ENCODE measurements at places on chromosomes 2 and 18.
A peak's percentile ranks its signal among the peaks of the same experiment; 100 is the strongest.

- DNase-seq = no peak
These were observed 331.1 kb downstream of the PTPRM start for GRCh38 chr18:7898181-7898580.

- DNase-seq = no peak
These were observed 110.6 kb upstream of the SIX2 start for GRCh38 chr2:45119855-45120254.

DNA sequence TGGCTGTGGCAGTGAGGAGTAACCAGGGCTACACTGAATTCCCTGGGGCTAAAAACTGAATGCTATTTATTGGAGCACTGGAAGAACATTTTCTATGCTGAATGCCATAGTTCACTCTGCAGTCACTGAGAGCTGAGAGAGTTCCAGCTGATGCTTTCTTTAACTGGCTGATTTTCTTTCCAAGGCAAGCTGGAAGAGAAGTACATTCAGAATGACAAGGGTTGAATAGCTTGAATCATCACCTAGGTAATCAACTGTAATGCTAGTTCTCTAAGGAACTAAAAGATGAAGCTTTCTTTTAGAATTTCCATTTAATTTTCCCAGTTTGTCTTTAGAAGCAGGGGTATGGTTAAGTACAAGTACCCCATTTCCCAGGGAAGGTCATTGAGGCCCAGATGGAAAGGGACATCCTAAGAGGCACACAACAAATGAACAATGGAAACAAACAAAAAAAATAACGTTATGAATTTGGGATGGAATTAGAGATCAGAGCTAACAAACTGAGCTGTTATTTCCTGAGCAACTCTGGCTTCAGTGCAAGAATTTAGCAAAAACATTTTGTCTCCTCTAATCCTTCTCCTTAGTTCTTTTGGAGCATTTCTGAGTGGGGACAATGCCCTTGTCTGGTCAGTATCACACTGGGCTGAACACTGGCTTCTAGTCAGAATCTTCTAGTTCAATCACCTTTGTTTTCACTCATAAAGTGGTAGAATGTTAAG lies 132.8 kb upstream of the REG3A start:
- peak; percentile 54 for DNase-seq

DNA sequence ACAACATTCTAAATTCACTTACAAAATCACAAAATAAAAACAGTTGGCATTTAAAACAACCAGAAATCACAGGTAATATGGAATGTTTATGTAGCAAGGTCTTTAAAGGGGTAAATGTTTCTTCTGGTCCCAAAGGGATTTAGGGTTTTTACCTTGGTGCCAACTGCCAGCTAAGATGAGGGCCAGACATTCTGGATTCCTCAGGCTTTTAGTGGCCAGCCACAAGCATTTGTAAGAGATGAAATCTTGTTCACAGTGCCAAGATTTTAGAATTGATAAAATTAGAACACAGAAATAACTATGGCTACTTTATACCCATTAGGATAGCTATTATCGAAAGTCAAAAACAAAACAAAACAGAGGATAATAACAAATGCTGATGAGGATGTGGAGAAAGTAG lies 60.4 kb upstream of the CDKL4 start:
- DNase-seq = no peak

DNA sequence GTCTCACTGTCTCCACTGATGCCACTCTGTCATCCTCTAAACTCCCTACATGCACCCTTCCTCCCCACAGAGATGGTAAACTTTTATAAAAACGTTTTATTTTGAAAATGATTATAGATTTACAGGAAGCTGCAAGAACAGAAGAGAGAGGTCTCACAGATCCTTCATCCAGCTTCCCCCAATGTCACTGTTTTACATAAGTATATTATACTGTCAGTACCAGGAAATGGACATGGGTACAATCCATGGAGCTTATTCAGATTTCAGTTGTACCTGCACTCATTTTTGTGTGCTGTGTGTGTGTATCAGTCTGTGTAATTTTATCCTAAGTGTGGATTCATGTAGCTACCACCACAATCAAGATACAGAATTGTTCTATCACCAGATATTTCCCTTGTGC lies 46.7 kb upstream of the FOXI3 start:
- DNase-seq = no peak

DNA sequence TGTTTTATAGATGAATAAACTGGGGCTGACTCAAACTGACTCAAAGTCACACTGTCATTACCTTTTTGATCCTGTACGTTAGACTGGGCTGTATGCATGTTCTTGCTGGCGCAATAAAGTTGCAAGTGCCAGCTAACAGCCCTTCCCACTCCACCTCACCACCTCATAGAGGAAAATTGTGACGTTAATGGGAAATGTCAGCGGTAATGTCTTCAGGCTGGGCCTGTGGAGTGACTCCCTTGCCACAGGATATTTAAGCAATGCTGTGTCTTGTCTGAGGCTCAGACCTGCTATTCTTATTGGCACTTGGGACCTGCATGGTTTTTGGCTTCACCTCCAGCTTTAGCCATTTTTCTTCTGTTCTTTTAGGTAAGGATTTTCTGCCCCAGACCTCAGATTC lies 25.2 kb upstream of the CASP10 start:
- DNase-seq = no peak

DNA sequence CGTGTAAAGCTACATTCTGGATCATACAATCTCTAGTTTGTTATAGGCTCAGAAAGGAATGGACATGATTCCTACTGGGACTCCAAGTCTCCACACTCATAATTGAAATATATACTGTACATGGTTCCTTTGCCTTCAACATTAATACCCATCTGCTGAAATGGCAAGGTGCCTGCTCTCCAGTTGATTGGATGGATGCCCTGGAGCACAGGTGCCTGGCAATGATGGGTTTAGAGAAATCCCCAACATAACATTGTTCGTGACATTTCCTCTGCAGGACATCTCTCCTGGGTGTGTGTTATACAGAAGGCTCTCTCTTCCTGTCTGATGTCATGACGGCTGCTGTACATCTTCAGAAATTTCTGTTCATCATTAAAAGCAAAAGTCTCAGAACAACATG lies 449.7 kb upstream of the CWC22 start:
- DNase-seq = no peak

GRCh38 chr2:239793836-239794235 lies 231.3 kb downstream of the NDUFA10 start:
- DNase-seq = no peak

- no peak for DNase-seq
These were observed 314.8 kb upstream of the HS6ST1 start for GRCh38 chr2:128633501-128633900.

- DNase-seq = no peak
These were observed 736.6 kb upstream of the ZEB2 start for GRCh38 chr2:145256551-145256950.

DNA sequence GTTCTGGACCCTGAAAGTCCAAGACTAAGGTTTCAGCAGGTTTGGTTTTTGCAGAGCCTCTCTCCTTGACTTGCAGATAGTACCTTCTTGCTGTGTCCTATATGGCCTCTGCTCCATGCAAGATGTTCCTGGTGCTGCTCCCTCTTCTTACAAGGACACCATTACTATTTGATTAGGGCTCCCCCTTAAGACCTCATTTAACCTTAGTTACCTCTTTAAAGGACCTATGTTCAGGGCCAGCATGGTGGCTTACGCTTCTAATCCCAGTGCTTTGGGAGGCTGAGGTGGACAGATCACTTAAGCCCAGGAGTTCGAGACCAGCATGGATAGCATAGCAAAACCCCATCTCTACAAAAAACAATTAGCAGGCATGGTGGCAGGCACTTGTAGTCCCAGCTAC lies 179.0 kb downstream of the SLC39A10 start:
- DNase-seq = no peak

GRCh38 chr2:120299561-120299960 lies 46.4 kb upstream of the INHBB start:
- no peak for DNase-seq

DNA sequence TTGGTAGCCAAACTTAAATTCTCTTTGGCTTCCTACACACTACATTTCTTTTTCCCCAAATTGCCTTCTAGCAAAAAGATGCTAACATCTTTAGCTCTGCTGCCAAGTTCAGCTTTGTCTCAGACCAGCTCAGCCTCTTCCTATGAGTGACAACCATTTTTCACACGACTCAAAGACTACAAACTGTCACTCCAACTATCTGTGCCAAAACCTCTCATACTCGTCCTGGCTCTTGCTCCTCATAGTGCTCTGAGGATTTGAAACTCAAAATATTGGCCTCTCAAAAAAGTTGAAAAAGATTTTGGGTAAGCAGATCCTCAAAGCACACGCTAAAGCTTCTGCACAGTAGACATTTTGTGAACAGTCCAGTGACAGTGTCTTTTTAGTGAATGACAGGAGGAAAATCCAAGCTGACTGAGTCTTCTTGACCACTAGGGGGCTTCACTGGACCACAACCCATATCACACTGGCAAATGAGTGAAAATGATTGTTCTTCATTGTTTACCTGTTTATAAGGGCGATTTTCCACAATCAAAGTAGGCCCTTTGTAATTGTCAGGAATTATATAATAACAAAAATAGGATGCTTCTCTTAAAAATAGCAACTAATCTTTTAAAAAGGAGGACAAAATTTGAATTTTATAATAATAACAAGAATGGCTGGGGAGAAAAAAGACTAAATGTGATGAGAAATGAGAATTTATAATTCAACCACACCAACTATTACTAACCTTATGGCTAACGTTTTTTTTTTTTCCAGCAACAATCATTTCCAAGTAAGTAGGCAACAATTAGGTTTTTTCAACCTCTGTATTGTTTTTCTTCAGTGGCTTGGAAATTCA lies 85.5 kb upstream of the PGAP1 start:
- peak; percentile 80 for DNase-seq

- no peak for DNase-seq
These were observed 304.1 kb upstream of the ERBB4 start for GRCh38 chr2:212842544-212843185.

DNA sequence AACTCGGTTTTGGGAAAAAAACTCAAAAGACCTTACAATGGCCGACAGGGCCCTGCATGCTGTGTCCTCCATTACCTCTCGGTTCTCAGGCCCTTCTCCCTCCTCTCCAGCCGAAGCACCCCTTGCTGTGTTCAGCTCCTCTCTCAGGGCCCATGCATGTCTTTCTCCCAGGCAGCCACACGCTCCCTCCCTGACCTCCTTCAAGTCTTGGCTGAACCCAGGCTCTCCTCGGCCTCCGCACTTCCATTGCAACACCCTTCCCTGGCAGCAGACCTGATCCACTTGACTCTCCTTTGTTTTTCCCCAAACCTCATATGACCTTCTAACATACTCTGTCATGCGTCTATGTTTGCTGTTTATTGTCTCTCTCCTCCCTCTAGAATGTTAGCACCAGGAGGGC lies 114.0 kb downstream of the CYP26B1 start:
- DNase-seq = no peak

- no peak for DNase-seq
These were observed 134.8 kb upstream of the DOCK10 start for GRCh38 chr2:225177098-225177497.

DNA sequence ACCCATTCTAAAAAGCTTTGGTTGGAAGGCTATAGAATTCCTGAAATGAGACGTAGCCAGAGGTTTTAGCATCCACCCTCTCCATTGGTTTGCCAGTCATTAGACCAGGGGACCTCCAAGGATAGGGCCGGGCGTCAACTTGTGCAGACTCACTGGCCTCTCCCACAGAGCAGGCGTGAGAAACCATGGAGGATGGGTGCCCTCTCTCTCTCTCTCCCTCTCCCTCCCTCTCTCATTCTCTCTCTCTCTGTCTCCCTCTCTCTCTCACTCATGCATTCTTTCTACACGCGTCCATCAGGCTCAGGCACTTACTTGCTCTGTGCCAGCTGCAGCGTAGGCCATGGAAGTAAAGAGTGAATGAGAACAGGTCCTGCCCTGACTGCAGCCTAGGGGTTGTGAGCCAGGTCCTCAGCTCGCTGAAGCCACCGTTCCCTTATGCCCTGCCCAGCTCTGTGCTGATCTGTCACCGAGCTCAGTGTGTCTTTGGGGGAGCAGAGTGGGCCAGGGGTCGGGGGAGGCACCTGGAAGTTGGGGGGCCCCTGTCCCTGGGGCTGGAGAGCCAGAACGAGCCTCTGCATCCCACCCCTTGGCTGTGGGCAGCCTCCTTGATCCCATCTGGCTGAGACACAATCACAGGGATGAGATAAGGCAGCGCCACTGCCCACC lies 304.4 kb upstream of the HS6ST1 start:
- DNase-seq = no peak

DNA sequence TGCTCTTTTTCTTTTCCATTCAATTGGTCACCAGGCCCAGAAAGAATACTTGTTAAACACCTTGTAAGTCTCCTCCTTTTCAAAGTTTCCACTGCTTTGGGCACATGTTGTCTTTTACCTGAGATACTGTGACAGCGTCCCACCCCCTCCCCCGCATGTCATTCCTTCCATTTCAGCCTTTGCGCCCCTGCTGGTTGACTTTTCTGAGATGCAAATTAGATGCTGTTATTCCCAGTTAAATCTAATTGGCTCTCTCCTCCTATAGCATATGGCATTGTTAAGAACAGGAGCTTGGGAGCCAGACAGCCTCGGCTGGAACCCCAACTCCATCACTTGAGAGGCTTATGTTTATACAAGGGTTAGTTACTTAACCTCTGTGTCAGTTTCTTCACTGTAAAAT lies 80.3 kb upstream of the GAREM1 start:
- DNase-seq = no peak

- no peak for DNase-seq
These were observed 131.3 kb upstream of the TWIST2 start for GRCh38 chr2:238716585-238716984.

DNA sequence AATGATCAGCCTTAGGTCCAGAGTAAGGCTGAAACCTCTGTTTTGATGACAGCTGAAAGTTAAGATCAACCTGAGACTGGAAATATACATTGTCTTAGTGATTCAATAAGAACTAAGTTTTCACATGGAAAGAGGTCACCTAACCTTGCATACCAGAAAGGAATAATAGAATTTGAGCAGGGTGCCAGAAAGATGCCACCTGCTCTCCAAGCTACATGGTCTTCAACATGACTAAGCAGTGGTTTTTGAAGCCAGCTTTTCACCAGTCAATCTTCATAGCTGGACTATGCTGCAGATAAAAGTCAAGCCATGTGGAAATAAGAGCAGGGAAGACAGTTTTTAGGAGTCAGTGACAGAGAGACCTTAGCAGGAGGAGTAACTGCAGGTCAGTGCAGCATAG lies 589.4 kb upstream of the SYT4 start:
- no peak for DNase-seq

GRCh38 chr2:173159791-173160463 lies 84.3 kb downstream of the MAP3K20 start:
- DNase-seq = no peak

DNA sequence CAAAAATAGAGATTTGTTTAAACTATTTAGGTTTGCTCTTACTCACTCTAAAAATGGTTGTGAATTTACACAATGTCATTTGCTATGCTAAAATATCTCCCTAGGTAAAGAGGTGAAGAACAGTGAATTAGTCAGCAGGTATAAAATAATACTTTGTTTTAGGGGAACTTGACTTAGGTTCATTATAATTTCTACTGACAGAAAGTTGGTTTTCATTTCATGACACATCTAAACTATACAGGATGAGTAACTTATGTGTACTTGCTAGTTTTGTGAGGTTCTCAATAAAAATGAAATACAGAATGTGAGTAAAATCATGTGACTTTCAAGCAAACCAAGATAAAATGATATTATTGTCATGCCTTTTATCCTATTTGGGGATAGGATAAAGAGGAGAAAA lies 66.0 kb downstream of the DIS3L2 start:
- no peak for DNase-seq

Data from midbrain (tissue), 1 donor.